ENCODE measurements at places on chromosomes 11 and 22.

DNA sequence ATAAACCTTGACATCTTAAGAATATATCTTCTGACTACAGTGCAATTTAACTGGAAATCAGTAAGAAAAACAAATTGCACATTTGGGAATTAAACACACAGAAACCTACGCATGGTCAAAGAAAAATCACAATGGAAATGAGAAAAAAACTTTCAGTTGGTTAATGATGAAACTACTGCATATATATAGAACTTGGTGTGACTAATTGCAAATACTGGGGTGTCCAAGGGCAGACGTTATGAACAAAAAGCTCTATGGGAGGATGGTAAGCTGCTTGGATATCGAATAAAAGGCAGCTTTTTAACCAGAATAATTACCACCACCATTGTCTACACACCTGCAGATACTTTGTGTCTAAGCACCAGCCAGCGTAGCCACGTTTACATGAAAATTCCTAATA lies 791 bp downstream of the GDPD4 start:
- no peak for DNase-seq

GRCh38 chr11:3167143-3168119 lies 2.3 kb upstream of the OSBPL5 start:
- DNase-seq, result no peak

DNA sequence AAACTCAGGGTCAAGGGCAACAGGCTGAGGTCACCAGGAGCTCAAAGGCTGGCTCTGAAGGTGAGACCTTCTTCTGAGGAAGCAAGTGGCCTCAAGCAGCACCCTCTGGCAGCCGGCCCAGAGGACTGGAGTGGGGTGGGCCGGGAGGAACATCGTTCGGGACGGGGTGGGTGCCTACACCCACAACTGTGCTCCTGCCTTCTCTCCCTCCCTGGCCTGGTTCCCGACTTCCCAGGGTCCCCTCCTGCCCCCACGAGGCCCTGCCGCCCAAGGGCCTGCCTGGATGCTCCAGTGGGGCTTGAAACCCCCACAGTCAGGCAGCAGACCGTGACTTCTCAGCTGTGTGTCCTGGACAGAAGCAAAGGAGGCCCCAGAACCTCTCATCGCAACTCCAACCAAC lies 195.7 kb downstream of the IGLL1 start:
- DNase-seq, result no peak

DNA sequence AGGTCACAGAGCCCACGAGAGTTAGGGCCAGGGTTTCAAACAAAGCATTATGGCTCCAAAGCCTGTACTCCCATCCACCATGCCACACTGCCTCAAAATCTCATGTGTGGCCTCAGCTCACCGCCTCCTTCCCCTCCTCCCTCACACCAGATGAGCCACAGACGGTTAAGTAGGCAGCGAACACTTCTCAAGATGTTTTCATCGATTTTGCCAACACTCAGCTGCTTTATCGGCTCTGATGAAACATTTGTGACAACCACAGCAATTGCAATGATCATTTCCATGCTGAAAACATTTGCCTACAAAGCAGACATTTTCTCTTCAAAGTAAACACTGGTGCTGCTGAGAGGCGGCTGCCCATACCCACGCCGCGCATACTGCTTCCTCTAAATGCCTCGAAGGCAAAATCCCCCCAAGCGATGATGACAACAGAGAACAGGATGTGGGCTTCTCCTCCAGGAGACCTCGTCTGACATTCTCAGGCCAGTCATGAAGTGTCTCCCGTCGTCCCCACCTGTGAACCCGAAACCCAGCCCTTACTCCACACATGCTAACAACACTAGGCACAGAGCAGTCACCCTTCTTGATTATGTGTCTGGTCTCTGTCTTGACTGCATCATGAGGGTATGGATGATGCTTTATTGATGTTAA lies 599.2 kb downstream of the SOX6 start:
- no peak for DNase-seq

DNA sequence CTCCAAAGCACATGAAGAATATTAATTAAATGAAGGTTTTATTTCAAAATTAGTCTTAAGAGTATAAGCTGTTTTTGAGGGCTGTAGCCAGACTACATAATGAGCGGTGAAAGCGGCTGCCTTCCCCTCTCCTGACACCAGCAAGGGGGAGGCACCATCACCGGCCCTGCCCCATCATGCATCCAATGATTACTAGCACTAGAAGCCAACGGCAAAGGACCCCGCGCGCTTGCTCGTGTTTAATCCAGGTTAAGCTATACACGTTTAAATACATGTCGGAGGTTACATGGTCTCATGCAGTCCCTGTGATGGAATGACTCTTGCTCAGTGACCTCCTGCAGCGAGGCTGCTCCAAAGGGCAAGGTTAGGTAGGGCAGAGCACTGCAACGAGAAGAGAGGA lies 50.3 kb downstream of the FEZ1 start:
- DNase-seq, result no peak

DNA sequence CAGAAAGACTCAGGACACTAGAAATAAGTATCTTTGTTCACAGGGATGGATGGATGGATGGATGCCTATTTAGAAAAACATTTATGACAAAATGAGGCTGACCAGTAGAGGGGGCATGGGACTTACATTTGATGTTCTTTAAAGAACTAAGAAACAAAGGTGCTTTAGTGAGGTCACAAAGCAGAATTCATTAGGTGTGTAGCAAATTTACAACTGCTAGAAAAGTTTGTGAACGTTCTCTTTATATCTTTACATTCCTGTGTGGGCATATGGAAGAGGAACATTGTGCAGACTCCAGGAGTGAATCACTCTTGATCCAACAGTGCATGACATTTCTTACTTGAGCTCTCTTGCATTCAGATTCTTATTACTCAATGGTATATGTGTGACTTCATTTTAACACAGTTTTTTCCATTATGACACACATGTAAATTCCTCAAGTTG lies 15.8 kb upstream of the SIK2 start:
- DNase-seq, result no peak

DNA sequence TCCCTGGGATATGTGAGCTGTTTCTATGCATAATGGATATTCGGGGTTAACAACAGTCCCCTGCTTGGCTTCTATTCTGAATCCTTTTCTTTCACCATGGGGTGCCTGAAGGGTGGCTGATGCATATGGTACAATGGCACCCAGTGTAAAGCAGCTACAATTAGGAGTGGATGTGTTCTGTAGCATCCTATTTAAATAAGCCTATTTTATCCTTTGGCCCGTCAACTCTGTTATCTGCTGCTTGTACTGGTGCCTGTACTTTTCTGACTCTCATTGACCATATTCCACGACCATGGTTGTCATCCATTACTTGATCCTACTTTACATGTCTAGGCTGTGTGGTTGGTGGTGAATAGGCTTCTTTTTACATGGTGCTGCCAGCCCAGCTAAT lies 1.3 kb downstream of the TUG1 start:
- DNase-seq, result no peak

GRCh38 chr11:65452806-65453490 lies 30.4 kb downstream of the NEAT1 start:
- peak; percentile 61 for DNase-seq

DNA sequence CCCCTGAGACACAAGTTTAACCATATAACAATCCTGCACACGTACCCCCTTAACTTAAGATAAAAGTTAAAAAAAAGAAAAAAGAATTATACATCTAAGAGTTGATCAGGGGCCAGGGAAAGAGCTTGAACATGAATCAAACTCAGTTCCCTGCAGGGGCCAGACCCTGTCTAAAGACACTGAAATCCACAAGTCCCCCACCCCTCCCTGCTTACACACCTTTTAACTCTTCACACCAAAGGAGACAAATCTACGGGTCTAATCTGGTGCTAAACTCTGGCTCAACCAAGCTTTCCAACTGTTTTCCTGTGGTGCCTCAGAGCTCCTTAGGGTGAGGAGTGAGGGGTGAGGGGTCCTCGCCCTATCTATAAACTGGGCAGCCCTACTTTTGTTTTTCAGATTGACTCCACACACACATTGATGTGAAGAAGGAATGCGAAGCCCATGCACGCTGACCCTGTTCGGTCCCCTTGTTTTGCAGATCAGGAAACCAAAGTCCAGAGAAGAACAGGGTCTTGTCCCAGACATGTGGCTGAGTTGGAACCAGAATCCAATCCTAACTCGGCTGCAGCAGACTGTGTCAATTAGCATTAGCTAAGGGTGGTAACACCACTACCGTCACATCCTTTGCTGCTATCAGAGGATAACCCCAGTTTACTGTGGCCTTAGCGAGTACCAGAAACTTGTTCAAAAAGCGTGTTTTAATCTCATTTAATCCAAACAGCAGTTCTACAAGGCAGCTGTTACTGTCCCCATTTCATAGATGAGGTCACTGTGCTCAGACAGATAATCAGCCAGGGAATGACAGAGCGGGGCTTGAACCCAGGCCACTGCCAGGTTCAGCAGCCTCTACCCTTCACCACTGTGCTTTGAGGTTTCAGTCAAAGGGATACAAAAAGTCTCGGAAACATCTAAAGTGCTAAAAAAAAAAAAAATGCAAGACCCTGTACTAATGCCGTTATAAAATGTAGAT lies 145.2 kb upstream of the SYT13 start:
- DNase-seq, result no peak

Data from NCI-H187 (cell line).